ENCODE measurements at places on chromosomes 4 and X.

DNA sequence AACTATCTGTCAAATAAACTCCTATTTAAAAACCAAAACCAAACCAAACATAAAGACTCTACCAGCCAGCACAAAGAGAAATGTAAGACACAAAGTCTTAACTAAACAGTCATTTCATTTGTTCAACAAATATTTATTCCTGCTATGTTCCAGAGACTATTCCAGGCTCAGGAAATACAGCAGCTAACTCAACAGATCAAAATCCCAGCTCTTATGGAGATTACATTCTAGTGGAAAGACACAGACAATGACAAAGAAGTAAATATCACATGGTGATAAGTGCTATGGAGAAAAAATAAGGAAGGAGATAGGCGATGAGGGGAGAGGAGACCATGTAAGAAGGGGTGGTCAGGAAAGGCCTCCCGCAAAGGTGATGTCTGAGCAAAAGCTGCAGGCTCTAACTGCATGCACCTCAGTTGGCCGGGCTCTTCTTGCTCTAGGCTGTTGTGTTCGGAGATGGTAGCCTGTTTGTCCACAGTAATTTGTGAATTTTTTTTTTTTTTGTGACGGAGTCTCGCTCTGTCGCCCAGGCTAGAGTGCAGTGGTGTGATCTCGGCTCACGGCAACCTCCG lies 15.1 kb downstream of the PPEF1 start:
- DNase-seq: no peak

DNA sequence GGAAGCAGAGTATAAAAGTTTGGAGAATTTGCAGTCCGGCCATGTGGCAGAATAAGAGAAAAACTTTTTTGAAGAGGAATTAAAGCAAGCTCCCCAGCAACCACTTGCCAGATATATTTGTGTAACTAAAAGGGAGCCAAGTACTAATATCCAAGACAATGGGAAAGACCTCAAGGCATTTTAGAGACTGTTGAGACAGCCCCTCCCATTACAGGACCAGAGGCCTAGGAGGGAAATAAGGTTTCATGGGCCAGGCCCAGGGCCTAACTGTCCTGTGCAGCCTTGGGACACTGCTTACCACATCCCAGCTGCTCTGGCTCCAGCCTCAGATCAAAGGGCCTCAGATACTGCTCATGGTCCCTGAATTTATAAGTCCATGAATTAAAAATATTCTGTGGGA lies 659.4 kb downstream of the PCDH19 start:
- DNase-seq: no peak

DNA sequence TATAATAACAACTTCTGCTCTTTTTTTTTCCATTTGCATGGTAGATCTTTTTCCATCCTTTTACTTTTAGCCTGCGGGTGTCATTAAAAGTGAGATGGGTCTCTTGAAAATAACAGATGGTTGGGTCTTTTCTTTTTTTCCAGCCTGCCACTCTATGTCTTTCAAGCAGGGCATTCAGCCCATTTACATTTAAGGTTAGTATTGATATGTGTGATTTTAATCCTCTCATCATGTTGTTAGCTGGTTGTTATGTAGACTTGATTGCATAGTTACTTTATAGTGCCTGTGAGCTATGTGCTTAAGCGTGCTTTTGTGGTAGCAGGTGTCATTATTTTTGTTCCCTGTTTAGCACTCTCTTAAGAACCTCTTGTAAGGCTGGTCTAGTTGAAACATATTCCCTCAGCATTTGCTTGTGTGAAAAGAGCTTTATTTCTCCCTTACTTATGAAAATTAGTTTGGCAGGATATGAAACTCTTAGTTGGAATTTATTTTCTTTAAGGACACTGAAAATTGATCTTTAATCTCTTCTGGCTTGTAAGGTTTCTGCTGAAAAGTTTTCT lies 326.1 kb downstream of the SH3BGRL start:
- no peak for DNase-seq

DNA sequence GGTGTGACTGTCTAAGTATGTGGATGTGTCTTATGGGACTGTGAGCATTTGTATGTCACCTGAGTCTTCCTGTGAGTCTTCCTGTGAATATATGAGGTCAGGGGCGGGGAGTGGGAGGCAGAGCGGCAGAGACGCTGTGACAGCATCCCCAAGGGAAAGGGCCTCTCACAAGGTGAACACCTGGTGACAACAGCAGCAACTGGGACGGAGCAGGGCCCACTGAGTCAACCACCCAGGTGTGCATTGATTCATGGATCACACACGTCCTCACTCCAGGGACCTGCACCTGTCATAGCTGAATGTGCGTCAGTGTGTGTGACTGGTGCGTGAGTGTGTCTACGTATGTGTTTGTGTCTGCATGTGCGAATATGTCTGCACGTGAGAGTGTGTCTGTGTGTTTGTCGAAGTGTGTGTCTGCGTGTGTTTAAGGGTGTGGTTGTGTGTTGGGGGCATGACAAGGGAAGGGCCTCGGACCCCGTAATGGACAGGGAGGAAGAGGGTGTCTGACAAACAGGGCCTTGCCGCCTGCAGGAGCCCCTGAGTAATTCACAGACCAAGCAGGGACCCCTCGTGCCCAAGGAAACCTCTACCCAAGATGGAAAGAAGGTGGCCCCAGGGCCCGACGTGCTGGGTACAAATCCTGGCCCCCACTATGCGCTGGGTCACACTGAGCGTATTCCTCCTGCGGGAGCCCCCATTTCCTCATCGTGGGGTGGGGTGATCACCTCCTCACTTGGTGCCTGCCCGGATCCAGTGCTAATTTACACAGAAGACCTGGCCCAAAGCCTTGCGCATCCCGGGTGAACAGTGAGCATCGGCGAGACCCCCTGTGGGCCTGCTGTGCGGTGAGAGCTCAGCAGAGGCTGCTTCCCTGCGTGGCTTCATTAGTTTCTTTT lies 76.7 kb downstream of the ABLIM2 start:
- no peak for DNase-seq

- no peak for DNase-seq
Measured at GRCh38 chr4:167176723-167177367, 57.4 kb downstream of the SPOCK3 start.

- DNase-seq: no peak
Measured at GRCh38 chr4:57117491-57117890, 7.3 kb upstream of the IGFBP7 start.

DNA sequence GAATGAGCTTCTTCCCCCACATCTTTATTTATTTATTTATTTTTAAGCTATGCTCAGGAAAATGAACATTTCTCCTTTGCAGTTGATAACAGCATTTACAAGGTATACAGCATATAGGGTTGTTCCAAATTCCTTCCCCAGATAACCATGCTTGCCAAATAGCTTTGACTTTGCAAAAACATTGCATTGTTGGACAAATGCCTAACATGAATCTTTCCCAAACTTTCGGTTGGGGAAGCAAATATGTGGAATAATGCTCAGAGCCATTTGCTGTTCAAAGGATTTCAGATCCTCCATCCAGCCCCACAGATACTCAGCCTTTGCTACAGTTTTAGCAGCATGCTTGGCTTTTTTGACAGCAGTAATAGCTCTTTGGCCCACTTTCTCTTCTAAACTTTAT lies 127.2 kb upstream of the AGA start:
- no peak for DNase-seq

DNA sequence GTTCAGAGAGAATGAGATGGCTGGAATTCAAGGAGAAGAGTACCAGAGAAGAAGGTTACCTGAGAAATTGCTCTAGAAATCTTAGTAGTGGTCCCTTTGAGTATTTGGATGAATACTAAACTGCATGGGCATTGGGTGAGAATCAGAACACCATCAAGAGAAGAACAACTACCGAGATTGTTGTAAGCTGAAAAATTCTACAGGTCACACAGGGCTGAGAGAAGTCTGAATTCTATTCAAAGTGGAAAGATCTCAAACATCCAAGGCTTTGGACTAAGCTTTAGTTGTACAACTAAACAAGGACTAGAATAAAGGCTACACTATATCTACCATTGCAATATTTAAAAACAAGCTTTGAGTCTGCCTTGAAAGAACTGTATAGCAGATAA lies 40.8 kb downstream of the LRBA start:
- DNase-seq: no peak

GRCh38 chrX:133859860-133860259 lies 125.5 kb downstream of the GPC3 start:
- no peak for DNase-seq

DNA sequence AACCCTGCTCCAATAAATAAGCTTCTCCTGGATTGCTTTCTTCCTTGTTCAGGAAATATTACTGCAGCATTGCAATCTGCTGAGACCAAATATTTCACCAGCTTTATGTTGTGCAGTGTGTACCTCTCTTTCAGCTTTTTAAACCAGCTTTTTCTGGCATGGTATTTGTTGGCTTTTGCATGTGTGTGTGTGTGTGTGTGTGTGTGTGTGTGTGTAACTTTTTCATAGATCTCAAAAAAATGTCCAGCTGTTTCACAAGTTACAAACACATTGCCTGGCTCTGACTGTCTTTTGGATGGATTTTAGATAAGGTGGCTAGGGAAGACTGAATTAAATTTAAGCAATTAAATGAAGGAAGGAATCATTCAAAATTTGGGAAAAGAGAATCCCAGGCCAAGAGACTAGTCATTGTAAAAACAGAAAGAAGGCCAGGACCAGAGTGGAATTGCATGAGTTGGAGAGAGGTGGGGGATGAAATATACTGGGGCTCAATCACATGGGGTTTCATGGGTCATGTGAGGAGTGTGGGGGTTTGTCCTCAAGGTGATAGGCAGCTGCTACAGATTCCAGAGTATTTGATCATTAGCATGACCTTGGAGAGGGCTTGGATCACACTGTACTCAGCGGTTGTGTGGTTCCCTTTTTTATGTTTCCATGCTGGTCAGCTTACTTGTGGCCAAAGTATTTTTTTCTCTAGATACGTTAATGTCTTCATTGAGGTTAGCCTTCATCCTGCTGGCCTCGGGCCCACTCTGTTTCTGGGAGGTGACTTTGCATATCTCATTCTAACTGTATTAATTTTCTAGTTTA lies 357.7 kb upstream of the BOD1L1 start:
- DNase-seq: no peak

DNA sequence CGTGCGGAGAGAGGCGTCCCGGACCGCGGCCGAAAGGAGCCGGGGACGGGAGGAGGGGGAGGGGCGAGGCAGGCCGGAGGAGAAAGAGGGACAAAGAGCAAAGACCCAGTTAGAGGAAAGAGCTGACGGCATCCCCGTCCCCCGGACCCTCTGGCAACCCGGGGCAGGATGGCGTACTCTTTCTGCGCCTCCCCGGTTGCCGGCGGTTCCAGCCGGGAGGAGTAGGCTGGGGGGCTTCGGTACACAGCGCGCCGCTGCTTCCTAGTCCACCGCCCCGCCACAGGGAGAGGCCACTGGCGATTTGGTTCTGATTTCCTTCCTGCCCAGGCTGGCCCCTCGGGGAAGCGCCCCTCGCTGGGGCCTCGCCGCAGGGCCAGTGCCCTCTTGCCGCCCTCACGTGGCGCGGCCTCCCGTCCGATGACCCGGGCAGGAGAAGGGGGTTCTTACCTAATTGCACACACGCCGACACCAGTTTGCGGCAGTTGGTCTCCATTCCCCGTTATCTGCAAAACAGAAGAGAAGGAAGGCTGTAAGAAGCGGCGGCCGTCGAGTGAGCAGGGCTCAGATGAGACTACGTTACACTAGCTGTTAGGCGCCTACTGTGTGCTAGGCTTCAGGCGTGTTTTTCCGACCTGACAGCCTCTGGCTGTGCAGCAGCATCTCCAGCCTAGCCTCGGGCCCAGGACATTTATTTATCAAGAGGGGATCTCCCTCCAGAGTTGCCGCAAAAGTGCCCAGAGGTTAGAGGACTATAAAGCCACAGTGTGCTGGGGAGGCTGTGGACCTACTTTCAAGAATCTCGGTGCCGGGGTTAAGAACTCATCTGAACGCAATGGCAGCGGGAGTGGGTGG lies 9.9 kb upstream of the PITX2 start:
- no peak for DNase-seq

- DNase-seq: no peak
Measured at GRCh38 chrX:63434665-63435064, 83.5 kb upstream of the SPIN4 start.

GRCh38 chr4:7784131-7784870 lies 155.4 kb downstream of the AFAP1 start:
- DNase-seq: no peak

DNA sequence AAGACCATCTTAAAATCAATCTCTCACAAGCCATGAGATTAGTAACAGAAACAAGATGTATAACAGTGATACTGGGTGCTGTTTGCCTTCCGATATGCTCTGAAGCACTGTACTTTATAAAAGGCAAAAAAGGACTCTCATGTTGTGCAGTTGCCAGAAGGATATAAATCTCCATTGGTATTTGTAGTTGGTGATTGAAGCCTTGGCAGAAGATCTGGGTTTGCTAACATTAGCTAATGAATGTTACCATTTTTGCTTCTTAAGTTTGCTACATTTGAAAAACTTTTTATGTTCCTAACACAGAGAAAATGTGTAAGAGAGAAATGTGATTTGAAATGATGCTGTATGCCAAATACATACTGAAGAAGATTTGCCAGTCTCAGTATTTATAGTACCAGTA lies 44.4 kb downstream of the RAP1GDS1 start:
- DNase-seq: no peak

- DNase-seq: no peak
Measured at GRCh38 chrX:154436983-154437752, at the start of gene GDI1. Gene GDI1 (plus strand): TSS chrX:154437154. CDS start chrX:154437255, 101 bp downstream.

DNA sequence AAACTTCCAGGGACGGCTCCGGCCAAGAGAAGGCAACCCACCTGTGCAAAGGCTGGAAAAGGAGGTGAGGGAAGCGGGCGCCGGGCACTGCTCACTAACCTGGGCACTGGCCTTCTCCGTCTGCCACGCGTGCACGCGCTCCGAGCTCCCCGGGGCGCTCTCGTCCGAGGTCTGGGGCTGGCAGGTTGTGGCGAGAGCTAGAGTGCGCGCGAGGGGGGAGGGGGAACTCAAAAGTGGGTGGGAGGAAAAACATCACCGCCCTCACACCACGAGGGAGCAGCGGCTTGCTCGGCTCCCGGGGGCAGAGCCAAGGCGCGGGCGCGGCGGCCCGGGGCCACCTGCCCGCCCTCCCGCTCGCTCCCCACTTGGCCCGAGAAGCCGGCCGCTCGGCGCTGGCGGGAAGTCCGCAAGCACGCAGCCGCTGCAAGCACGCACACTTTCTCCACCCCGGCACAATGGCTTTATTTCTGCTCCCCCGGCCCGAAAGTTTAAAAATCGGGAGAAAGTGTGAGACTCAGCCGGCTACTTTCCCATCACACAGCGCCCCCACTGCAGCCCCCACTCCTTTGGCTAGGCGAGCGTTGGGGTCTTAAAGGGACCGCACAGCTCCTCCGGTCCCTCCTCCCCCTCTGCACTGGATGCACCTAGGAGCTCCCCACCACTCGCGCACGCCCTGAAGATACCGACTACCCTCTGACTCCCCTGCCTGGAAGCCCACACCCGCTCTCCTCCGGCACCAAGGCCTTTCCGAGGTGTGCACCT lies at the start of gene CHRDL1:
CHRDL1 (minus strand) TSS at position 173 of the 762 bp plus-strand sequence. CDS start 3,636 bp downstream, outside the sequence.
- no peak for DNase-seq

- no peak for DNase-seq
Measured at GRCh38 chr4:132827522-132827921, 321.6 kb upstream of the PCDH10 start.

GRCh38 chr4:147524601-147525000 lies 43.7 kb downstream of the EDNRA start:
- no peak for DNase-seq

All from stimulated activated CD8-positive, alpha-beta memory T cell treated with anti-CD3 and anti-CD28 coated beads, Interleukin-7, amount 100 ng/mL, for 4 hours (primary cell).